ENCODE measurements at places on chromosomes 6 and 20.

- H3K27ac ChIP-seq: no peak overlapping the region
- peaks cover 28% of the 10 kb centered on the region for H3K36me3 ChIP-seq
- no peak for DNase-seq
- H3K4me1 ChIP-seq: no peaks in the 10 kb centered on the region
- H3K27me3 ChIP-seq: no peaks in the 10 kb centered on the region
Measured at GRCh38 chr20:13817342-13817741, 32.5 kb downstream of the NDUFAF5 start.

- H3K4me1 ChIP-seq: no peaks in the 10 kb centered on the region
- H3K27me3 ChIP-seq: no peaks in the 10 kb centered on the region
- H3K36me3 ChIP-seq: no peaks in the 10 kb centered on the region
- H3K27ac ChIP-seq: no peak overlapping the region
- no peak for DNase-seq
Measured at GRCh38 chr6:109227646-109228045, 132.3 kb downstream of the CEP57L1 start.

DNA sequence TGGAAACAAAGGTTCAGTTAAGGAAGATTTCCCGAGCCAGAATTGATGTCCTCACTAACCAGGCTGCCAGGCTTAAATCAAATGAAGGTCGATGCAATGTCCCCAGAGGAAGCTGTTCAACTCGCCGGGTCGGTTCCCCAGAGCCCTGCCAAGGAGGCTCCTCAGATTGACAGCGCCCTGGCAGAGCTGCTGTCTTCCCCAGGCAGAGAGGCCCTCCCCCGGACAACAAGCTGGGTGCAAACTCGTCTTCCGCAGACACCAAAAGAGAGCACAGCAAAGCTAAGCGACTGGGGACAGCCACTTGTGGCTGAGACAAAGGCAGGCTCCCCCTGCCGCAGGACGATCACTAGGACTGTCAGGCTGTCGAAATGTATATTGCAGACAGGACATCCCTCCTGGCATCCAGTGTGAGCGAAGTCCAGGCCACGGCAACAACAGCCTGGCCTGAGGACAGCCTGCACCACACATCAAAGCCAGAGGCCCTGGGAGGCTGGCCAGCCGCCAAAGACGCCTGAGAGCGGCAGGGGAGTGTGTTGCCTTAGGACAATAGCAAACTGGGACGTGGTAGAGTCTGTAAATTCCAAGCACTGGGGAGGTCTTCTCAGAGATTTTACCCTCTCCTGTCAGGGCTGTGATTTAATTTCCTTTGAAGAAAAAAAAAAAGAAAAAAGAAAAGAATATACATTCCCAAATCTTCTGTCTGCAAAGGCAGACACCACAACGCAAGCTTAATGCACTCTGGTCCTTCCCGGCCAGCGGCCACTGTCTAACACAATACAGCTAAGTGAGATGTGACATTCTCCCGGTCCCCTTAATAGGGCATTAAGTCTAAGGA, 99.1 kb downstream of the HIVEP2 start:
- no peaks in the 10 kb centered on the region for H3K27me3 ChIP-seq
- peaks cover 15% of the 10 kb centered on the region for H3K36me3 ChIP-seq
- peak overlapping the region; percentile 86 for H3K4me3 ChIP-seq
- peaks cover 59% of the 10 kb centered on the region for H3K4me1 ChIP-seq

DNA sequence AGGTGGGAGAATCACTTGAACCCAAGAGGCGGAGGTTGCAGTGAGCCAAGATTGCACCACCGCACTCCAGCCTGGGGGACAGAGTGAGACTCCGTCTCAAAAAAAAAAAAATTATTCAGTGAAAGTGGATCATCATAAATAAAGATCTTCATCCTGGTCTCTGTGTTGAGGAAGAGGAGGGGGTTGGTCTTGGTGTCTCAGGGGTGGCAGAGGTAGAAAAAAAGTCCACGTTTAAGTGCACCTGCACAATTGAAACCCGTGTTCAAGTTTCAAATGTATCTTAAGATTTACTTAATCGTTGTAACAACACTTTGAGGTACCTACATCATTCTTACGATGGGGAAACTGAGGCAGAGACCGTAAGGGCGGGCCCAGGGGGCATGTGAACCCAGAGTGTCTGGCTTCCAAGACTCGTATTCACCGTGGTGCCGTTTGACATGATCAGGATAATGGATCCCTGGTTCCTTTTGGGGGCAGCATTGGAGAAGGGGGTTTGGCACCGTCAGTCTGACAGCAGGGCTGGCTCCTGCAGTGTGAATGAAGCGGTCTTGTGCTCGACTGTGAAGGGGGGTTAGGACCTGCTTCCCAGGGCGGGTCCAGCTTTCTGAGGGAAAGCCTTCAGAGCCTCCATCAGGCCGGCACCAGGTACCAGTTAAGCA, 32.9 kb upstream of the ID1 start:
- H3K27me3 ChIP-seq: no peaks in the 10 kb centered on the region
- peaks cover 20% of the 10 kb centered on the region for H3K36me3 ChIP-seq
- H3K27ac ChIP-seq: peak overlapping the region; percentile 84
- H3K4me1 ChIP-seq: peaks cover 25% of the 10 kb centered on the region
- DNase-seq: no peak

GRCh38 chr20:3854462-3854871, 7.8 kb downstream of the MAVS start:
- no peak for DNase-seq
- H3K36me3 ChIP-seq: peaks cover 55% of the 10 kb centered on the region
- peak overlapping the region; percentile 21 for H3K27ac ChIP-seq
- H3K4me1 ChIP-seq: peaks cover 11% of the 10 kb centered on the region
- no peak overlapping the region for H3K4me3 ChIP-seq

DNA sequence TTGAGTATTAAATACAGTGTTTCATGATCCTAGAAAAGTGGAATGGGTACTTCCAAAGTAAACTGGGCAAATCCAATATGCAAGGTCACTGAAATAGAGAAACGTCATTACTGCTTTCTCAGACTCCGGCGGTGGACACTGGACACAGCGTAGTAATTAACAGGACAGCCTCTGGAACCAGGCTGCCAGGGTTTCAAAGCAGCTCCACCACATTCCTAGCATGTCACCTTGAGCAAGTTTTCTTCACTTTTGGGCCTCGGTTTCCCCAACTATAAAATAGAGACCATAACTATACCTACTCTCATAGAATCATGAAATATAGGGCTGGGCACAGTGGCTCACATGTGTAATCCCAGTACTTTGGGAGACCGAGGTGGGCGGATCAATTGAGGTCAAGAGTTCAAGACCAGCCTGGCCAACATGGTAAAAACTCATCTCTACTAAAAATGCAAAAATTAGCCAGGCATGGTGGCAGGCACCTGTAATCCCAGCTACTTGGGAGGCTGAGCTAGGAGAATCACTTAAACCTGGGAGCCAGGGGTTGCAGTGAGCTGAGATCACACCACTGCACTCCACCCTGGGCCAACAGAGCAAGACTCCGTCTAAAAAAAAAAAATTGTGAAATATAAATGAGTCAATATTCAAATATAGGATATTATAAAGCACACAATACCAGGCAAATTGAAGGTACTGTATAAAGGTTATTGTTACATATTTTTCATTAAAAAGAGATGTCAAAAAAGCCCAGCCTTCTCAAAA, 24.9 kb downstream of the ARHGAP18 start:
- H3K4me3 ChIP-seq: no peak overlapping the region
- no peaks in the 10 kb centered on the region for H3K27me3 ChIP-seq
- peaks cover 3% of the 10 kb centered on the region for H3K36me3 ChIP-seq
- H3K27ac ChIP-seq: no peak overlapping the region
- H3K4me1 ChIP-seq: peaks cover 47% of the 10 kb centered on the region
- DNase-seq: no peak

DNA sequence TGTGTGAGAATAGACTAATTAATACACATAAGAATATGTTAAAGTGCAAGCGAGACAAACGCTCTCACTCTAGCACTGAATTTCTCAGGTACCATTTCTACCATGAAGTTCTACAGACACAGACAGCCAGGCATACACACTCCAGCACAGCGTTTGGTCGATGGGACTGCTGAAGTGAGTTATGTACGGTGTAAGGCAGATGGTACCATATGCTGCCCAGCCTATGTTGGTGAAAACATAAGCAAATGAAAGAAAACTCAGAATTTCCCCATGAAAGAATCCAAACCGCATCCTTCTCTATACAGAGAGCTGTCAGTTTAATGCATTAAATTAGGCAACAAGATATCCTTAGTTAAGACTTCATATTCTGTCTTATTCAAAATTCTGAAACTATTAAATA, 34.9 kb downstream of the AGPAT4 start:
- H3K36me3 ChIP-seq: peaks cover 23% of the 10 kb centered on the region
- no peak for DNase-seq
- H3K4me3 ChIP-seq: no peak overlapping the region

DNA sequence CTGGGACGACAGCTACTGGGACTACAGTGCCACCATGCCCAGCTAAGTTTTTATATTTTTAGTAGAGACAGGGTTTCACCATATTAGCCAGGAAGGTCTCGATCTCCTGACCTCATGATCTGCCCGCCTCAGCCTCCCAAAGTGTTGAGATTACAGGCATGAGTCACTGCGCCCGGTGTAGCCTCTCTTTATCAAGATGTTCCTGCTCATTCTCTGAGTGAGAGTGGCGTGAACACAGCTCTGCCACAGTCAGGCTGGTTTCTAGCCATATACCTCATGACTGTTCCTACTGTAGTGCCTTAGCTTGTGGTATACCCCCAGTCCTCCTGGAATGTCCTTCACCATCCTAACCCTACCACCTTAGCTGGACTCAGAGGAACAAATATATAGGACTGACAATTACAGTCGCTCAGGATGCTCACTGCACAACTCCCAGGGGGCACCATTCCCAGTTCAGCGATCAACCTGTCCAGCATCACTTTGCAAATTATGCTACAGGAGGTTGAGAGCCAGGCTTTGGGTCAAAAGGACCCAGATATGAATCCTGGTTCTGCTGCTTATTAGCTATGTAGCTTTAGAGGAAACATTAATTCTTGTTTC, 86.3 kb downstream of the CHMP4B start:
- no peaks in the 10 kb centered on the region for H3K4me1 ChIP-seq
- peaks cover 66% of the 10 kb centered on the region for H3K27me3 ChIP-seq
- H3K27ac ChIP-seq: no peak overlapping the region
- DNase-seq: no peak
- no peak overlapping the region for H3K4me3 ChIP-seq

DNA sequence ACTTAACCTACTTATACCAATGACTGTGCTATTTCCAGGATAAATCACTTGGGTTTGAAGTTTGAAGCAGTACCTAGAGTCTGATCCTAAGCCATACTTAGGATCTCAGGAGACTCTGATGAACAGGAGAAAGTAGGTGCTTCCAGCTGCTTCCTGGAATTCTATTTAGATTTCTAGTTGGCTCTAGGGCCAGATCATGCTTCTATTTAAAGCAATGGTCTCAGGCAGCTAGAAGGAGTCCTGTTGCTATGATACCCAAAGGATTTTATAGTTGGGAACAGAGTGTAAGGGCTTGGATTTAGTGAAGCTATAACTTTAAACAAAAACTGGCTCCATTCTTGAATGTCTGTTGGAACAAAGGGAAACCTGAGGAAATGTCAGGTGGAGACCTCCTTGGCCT, 52.4 kb upstream of the TINAG start:
- H3K4me1 ChIP-seq: no peaks in the 10 kb centered on the region
- DNase-seq: no peak
- H3K27ac ChIP-seq: no peak overlapping the region
- no peaks in the 10 kb centered on the region for H3K27me3 ChIP-seq

- DNase-seq: no peak
- no peak overlapping the region for H3K4me3 ChIP-seq
- H3K27ac ChIP-seq: peak overlapping the region; percentile 16
- H3K27me3 ChIP-seq: no peaks in the 10 kb centered on the region
- peaks cover 7% of the 10 kb centered on the region for H3K4me1 ChIP-seq
Measured at GRCh38 chr6:37127961-37128862, 41.7 kb upstream of the PIM1 start.

- no peak for DNase-seq
- no peaks in the 10 kb centered on the region for H3K4me1 ChIP-seq
- peaks cover 26% of the 10 kb centered on the region for H3K36me3 ChIP-seq
- no peak overlapping the region for H3K4me3 ChIP-seq
Measured at GRCh38 chr6:4950836-4951533, 52.9 kb downstream of the RPP40 start.
